ENCODE measurements at places on chromosomes 4 and X. TPM values are rescaled to one million over a fixed set of nuclear protein-coding genes. Genes with fewer than 3 reads are reported as not detected.

DNA sequence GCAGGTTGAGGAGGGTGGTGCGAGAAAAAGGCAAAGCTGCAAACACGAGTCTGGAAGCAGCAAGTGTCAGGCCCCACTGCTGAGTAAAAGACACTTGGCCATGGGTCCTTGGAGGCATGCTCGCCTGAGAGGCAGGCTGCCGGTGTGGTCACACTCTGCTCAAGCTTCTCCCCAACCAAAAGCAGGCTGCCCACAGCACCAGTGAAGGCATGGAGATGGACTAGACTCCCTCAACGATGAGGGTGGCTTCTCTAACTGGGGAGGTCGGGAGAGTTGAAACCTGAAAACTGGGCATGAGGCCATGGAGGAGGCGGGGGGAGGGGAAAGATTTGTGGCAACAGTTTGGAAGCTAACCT, 86.5 kb downstream of the ATG4A start:
- no peak for DNase-seq

DNA sequence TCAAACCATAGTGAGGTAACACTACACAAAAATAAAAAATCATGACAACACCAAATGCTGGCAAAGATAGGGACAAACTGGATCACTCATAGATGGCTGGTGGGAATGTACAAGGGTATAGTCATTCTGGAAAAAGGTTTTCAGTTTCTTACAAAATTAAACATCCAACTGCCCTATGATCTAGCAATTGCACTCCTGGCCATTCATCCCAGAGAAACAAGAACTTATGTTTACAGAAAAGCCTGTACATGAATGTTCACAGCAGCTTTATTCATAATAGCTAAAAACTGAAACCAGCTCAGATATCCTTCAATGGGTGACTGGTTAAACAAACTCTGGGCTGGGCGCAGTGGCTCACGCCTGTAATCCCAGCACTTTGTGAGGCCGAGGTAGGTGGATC, 43.3 kb downstream of the NYX start:
- no peak for DNase-seq

Gene VGLL1
- not detected for polyA plus RNA-seq

Gene MTCP1
- polyA plus RNA-seq: 25.8 TPM

Gene GAGE1
- not detected for polyA plus RNA-seq
